HuH-7 (cell line): ENCODE measurements at places on chromosomes 13 and 19.

DNA sequence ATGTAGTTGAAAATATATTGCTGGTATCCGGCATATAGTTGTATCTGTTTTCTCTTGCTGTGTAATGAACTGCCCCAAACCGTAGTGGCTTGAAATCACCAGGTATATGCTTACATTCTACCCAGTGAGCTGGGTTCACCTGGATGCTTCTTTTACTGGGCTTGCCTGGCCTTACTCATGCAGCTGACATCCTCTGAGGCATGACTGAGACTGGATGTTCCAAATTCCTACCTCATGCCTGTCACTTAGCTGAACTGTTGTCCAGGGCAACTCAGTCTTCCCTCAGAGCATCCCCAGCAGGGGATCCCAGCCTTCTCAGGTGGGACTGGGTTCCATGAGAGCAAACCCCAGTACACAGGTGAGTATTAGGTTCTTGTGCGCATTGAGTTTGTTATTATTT, 66.8 kb downstream of the IFT88 start:
- no peak for DNase-seq

- DNase-seq: peak; percentile 79
Observed at GRCh38 chr19:8334458-8335342, 8.4 kb downstream of the KANK3 start.

- DNase-seq: no peak
Observed at GRCh38 chr13:102405499-102406100, 3.8 kb upstream of the FGF14 start.

DNA sequence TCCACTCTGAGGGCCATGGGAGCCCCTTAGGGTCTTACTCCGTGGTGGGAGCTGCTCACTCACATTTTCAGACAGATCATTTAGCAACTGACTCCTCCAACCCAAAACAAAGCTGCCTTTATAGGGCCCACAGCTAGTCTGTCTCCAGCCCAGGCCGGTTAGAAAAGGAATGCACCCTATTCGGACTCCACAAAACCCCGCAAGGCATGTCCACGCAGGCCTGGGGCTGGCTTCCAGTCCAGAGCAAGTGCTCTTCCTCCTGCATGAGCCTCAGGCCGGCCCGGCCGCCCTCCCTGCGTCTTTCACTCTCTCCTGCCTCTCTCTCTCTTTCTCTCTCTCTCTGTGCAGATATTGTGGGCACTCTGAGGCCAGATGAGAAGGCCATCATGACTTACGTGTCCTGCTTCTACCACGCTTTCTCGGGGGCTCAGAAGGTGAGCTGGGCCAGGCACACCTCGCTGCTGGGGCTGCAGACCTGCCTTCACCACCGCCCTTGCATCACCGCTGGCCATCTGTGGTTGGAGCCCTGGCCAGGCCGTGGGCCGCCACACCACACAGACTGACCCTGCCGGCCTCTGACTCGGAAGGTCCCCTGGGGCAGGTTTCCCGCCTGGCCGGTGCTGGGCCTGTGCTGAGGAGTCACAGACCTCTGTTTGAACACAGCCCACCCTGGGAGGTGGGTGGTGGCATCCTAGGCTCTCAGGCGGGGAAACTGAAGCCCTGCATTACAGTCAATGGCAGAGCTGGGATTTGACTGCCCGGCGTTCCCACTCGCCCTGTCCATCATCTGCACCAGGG, 33.1 kb downstream of the CAPN12 start:
- no peak for DNase-seq

DNA sequence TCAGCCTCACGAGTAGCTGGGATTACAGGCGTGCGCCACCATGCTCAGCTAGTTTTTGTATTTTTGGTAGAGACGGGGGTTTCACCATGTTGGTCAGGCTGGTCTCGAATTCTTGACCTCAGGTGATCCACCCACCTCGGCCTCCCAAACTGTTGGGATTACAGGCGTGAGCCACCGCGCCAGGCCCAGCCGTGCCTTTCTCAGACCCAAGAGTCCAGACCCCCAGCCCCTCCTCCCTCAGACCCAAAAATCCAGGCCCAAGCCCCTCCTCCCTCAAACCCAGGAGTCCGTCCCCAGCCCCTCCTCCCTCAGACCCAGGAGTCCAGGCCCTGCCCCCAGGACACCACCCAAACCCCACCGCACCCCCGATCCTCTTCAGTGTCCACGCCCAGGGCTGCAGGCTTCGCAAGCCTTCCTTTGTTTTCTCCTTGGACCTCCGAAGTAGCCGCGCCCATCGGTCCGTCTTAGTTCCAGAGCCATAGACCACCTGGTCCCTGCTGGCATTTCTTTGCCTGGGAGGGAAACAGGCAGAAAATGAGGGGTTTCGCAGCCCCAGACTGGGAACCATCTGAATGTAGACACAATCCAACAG, 3.7 kb downstream of the TMC4 start:
- DNase-seq: no peak

- DNase-seq: no peak
Observed at GRCh38 chr13:66102864-66103263, 1127.3 kb downstream of the PCDH9 start.

DNA sequence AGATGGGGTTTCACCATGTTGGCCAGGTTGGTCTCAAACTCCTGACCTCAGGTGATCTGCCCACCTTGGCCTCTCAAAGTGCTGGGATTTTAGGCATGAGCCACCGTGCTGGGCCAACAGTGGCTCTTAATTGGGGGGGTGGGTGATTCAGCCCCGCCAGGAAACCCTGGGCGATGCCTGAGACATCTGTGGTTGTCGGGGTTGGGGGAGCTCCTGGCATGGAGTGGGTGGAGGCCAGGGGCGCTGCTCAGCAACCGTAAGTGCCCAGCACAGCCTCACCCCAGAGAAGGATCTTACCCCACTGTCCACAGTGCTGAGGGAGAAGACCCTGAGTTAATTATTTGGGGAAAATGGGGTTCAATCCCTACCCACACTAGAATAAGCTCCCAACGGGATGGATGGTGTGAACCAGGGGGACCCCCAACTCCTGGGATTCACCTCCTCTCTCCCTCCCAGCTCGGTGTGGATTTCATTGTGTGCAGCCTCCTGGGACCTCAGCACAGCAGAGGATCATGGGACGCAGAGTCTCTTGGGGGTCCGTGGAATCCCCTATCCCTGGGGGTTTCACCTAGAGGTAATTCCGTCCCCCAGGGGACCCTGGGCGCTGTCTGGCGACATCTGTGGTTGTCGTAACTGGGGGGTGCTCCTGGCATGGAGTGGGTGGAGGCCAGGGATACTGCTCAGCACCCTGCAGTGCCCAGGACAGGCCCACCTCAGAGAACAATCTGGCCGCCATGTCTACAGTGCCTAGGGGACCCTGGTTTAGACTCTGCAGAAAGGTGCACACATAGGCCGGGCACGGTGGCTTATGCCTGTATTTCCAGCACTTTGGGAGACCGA, 68.9 kb downstream of the GADD45B start:
- no peak for DNase-seq

GRCh38 chr19:17721821-17722220, 2.5 kb downstream of the MAP1S start:
- DNase-seq: no peak

- DNase-seq: no peak
Observed at GRCh38 chr19:55339889-55340783, 460 bp downstream of the KMT5C start.

- no peak for DNase-seq
Observed at GRCh38 chr13:27177852-27178251, 6.2 kb upstream of the USP12 start.
